ENCODE measurements at places on chromosomes 3 and 15.

GRCh38 chr3:4506559-4507023 is 13.4 kb downstream of the ITPR1 start:
- DNase-seq: no peak

DNA sequence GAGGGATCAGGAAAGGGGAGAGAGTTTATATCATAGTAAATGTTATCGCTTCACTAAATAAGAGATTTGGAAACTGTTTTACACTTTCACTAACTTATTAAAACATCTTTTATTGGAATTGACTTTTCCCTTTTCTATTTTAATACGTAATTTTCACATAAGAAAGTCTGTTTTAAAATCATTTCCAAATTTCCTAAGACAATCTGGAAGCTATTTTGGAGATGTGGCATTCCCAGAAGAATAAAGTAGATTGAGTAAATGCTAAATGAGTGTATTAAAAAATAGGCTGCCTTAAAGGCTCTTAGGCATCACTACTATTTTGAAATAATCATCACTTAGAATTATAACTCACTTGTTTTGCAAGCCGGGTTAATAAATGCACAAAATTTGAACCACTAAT is 763.5 kb downstream of the EDEM1 start:
- no peak for DNase-seq

- DNase-seq: no peak
Measured at GRCh38 chr15:84983711-84984110, 2.1 kb downstream of the PDE8A start.

DNA sequence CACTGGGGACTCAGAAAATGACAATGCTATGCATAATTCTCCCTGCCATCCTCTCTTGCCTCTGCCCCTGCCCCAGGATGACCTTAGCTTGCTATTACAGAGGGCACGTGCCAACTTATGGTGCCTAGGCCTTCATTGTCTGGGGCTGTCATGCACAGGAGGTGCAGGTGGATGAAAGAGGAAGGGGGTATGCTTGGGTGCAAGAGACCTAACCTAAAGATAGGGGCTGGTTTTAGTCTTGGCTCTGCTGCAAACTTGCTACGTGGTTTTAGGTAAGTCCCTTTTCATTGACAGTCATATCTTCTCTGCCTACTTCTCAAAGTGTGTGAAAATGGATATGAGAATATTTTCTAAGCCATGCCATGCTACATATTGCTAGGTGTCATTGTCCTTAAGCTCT is 161.3 kb downstream of the EPHB1 start:
- no peak for DNase-seq

DNA sequence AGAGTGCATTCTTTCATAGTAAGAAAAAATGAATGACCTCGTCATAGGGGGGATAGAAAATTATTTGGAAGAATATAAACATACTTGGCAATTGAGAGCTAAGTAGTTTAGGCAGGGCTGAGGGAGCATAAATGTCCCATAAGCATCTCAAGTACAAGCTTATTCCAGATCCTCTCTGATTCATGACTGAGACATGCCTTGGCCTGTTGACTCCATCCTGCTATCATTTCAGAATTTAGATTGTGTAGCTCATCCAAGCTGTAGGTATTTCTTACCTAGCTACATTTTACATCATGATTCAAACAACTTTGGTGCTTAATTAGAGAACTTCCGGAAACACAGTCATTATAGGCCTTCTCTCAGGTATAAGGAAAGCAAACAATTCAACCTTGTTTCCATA is 12.3 kb downstream of the POGLUT1 start:
- no peak for DNase-seq

DNA sequence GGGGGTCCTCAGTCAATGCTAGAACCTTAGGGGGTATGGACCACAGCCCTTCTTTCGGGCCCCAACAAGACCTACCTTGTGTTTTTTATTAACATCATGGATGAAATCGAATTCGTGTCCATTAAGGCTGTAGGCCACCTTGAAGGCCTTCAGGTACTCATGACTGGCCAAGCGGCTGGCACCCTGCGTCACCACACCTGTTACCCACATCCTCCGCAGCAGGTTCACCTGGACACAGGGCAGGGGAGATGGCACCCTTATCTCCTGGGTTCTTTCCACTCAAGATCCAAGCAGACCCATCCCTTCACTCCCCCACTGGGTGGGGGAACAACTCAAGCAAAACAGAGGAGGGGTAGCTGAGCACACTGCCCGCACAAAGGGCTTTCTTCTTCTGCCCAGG is 6.6 kb downstream of the MFGE8 start:
- no peak for DNase-seq

DNA sequence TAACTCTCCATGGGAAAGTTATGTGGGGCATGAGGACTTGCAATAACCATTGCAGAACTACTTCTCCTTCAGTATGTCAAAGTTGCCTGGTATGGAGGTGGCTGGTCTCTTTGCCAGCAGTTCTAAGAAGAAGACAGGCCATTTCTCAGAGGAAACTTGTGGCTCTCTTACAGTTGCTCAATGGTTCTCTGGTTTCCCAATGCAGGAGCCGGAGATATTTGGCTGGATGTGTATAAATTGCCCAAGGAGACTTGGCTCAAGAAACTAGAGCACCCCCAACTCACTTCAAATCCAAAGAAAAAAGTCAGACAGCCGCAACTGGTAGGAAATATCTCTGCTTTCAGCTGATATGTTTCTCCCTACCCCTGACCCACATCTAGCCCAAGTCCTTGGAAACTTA is 24.2 kb downstream of the WDR93 start:
- DNase-seq: no peak

DNA sequence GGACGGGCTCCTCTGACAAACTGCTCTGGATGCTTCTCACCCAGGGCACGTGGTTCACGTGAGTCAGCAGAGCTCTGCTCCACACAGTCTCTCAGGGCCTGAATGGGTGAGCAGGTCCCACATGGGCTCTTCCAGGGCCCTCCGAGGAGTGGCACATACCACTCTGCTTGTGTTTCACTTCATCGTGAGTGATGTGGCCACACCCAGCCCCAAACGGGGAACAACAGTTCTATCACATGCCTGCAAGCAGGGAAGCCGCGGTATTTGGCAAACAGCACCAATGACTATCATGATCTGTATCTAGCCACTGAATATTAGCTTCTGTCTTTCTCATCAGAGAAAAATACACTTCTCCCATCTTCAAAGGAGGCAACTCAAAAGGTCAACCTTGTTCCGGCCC is 352.8 kb downstream of the GABRG3 start:
- DNase-seq: no peak

DNA sequence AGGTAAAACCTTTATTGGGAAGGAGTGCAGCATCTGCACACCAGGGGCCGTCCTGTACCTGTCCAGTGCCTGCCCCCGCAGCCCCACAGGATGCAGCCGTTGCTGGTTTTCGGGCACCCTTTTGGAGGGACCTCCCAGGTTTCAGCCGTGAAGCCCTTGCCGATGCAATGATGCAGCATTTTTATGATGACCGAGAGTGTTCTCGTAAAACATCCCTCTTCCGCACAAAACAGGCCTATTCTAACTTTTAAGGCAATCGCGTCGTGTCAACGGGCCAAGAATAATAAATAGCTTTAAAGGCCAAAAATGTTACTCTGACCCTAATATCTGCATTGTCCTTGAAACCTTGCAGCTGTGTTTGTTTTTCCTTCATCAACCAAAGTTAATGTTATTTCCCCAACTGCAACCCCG is 126.1 kb downstream of the LRRK1 start:
- DNase-seq: no peak

DNA sequence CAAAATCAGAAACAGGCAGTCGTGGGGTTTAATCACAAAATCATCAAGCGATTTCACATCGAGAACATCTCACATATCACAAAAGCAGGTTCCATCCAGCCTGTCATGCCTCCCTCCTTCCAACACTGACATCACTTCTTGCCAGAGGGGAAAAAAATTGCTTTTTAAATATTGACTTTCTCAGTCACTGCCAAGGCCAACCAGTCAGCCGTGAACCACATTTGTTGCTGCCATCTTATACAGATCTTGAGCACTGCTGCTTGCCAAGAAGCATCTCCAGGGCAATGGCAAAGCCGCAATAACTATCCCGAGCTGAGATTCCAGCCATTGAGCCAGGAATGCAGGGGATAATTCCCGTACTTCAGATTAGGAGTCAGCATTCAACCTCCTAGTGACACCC is 174.6 kb downstream of the ANXA2 start:
- DNase-seq: no peak

GRCh38 chr15:31487811-31488436 is 161.3 kb downstream of the KLF13 start:
- DNase-seq: no peak

DNA sequence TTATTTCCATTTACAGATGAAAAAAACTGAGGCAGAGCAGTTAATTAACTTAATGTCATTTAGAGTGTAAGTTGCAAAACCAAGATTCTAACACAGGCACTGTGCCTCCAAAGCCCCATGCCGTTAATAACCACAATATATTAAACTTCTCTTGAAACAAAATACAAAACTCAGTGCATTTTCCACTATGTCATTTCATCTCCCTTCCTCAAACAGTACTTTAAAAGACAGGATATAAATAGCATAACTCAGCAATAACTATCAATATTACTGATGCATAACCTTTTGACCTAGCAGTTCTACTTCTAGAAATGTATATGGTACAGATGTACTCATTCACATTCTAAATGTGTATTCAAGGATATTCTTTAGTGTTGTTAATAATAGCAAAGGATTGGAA is 5.1 kb upstream of the TASOR start:
- no peak for DNase-seq

- no peak for DNase-seq
Measured at GRCh38 chr3:183299976-183300375, 46.9 kb downstream of the B3GNT5 start.

DNA sequence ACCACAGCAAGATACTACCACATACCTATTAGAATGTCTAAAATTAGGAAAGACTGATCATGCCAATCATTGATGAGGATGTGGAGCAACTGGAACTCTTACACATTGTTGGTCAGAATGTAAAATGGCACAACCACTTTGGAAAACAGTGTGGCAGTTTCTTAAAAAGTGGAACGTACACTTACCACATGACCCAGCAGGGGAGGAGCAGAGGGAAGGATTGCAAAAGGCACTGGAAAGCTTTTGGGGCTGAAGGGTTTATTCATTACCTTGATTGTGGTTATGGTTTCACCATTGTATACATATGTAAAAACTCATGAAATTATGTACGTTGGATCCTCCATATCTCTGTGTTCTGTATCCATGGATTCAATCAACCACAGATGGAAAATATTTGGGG is 3.3 kb upstream of the EHD4 start:
- DNase-seq: no peak

GRCh38 chr3:180176059-180176458 is 139.3 kb upstream of the PEX5L start:
- DNase-seq: no peak

GRCh38 chr3:167694121-167694520 is 40.4 kb upstream of the WDR49 start:
- DNase-seq: no peak

DNA sequence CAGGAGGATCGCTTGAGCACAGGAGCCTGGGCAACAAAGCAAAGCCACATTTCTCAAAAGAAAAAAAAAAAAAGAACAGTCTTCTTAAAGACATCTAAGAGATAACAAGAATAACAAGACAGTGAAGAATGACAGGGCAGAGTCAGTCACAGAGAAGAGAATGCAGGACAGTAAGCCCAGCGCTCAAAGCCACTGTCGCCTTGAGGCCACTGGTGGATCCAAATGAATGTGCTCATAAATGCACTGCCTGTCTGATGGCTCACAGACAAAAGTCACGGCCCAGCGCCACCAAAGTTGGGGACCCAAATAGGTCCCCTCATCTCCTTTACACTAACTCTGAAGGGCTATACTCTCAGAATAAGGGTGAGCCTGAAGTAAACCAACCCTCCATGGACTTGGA is 52.3 kb downstream of the FAM174B start:
- no peak for DNase-seq

- DNase-seq: no peak
Measured at GRCh38 chr15:57090496-57090859, 172.0 kb downstream of the TCF12 start.

DNA sequence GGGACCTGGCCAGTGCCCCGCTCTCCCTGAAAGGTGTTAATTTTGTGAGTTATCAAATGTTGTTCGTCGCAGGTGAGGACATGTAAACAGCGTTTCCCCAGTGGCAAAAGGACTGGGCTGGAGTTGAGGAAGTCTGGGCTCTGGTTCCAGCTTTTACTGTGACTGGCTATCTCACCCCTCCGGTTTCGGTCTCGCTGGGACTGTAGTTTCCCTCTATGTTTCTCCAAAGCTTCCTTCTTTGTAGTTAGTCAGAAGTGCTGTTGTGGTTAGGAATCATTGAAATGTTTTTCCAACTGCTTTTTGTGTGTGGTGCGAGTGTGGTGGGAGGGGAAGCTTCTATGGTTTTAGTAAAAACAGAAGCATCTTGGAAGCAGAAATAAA is 990 bp upstream of the CLDN1 start:
- DNase-seq: no peak

GRCh38 chr3:65005486-65005885 is 317.7 kb upstream of the ADAMTS9 start:
- DNase-seq: no peak

GRCh38 chr15:90322538-90322937 is 29.5 kb upstream of the ZNF774 start:
- no peak for DNase-seq

DNA sequence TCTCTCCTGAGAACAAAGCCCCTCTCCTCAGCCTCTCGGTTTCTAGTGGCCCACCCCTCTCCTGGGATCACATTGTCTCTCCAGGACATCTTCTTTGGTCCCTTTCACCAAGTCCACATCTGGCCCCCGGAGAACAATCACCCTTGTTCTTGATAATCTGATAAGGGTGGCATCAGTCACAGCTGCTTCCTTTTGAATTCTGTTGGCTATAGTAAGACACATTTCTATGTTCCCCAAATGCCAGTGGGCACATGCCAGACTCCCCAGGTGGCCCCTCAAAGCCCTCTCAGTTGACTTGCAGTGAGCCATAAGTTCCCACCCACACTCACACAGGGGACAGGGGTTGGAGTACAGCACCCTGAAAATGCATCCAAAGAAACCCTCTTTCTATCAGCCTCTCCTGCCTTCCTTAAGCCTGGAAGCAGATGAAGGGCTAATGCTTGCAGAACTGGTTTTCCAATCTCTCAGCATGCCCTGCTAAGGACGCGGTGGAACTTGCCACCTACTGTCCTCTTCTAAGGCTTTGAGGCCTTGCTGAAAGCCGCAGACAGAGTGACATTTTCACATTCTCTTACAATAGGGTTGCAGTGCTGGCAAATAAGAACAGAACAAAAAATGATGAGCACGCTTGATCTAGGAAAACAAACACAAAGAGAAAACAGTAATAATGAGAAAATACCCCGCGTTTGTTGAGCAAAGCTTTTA is 101.3 kb upstream of the SLCO3A1 start:
- DNase-seq: no peak
